ENCODE measurements at places on chromosomes 4 and X. TPM values are rescaled to one million over a fixed set of nuclear protein-coding genes. Genes with fewer than 3 reads are reported as not detected.

GRCh38 chr4:86497980-86498862 lies 95.9 kb upstream of the PTPN13 start:
- peaks cover 12% of the 10 kb centered on the region for H3K4me1 ChIP-seq

DNA sequence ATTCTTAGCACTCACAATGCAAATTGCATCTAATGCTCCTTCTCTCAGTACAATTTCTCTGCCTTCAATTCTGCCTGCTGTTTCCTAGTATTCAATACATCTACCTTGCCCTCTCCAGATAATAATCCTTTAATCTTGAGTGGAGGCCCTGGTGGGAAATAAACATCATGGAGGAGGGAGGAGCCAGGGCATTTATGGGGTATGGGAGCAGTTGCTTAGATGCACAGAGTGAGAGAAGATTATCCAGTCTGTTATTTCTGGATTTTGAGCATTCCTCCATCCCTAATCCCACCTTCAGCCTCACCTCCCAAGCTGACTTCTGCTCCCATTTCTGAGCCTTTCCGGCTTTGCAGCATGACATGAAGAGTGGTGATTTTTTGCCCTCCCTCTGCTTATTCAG lies 127.9 kb upstream of the PPP3CA start:
- H3K4me3 ChIP-seq, result no peak overlapping the region
- peaks cover 19% of the 10 kb centered on the region for H3K27me3 ChIP-seq
- no peak for DNase-seq
- H3K4me1 ChIP-seq, result no peaks in the 10 kb centered on the region
- no peaks in the 10 kb centered on the region for H3K36me3 ChIP-seq

DNA sequence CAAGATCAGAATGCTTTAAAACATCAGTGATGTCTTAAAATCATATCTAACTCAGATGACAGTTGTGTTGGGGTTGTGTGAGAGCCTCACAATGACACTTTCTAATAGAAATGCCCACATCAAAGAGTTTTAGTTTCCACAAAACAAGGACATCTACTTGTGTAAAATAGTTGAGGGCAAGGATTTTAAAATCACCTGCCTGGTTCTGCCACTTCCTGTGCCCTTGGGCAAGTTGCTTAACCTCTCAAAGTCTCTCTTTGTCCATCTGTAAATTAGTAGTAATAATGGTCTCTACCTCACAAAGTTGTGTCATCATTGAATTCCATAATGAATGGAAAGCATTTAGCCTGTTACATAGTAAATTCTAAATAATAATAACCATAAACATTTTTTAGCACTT lies 41.9 kb upstream of the RELL1 start:
- H3K27ac ChIP-seq, result no peak overlapping the region
- no peaks in the 10 kb centered on the region for H3K36me3 ChIP-seq
- no peak for DNase-seq
- no peak overlapping the region for H3K4me3 ChIP-seq
- H3K27me3 ChIP-seq, result no peaks in the 10 kb centered on the region

- H3K4me1 ChIP-seq, result no peaks in the 10 kb centered on the region
- no peak overlapping the region for H3K4me3 ChIP-seq
- no peak for DNase-seq
- H3K27me3 ChIP-seq, result no peaks in the 10 kb centered on the region
- no peak overlapping the region for H3K27ac ChIP-seq
Measured at GRCh38 chr4:94668724-94669123, 89.0 kb upstream of the BMPR1B start.

The TMEM128 gene
- 20.7 TPM for total RNA-seq

All from activated CD4-positive, alpha-beta T cell treated with anti-CD3 and anti-CD28 coated beads, Interleukin-2, amount 10 ng/mL, durations not matched to agents 24 days and 14 days (primary cell).